Jurkat, Clone E6-1 (cell line): ENCODE measurements at places on chromosomes 7 and 10.
A peak's percentile ranks its signal among the peaks of the same experiment; 100 is the strongest.

DNA sequence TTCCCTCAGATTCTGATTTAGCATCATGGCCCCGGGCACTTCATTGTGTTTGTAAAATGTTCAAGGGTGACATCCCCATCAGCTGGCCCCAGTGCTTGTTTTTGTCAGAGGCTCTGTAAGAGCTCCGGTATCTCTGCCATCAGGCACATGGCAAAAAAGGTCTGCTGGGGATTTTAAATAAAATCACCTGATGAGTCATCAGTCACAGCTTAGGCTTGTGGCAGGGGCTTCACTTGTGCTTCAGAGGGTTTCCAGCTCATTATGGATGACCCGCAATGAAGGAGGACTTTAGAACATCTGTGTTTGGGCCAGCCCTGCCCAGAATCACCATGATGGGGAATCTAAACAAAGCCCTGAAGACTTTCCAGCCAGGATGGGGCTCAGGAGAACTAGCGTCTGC, 259.9 kb downstream of the ZEB1 start:
- DNase-seq: no peak

DNA sequence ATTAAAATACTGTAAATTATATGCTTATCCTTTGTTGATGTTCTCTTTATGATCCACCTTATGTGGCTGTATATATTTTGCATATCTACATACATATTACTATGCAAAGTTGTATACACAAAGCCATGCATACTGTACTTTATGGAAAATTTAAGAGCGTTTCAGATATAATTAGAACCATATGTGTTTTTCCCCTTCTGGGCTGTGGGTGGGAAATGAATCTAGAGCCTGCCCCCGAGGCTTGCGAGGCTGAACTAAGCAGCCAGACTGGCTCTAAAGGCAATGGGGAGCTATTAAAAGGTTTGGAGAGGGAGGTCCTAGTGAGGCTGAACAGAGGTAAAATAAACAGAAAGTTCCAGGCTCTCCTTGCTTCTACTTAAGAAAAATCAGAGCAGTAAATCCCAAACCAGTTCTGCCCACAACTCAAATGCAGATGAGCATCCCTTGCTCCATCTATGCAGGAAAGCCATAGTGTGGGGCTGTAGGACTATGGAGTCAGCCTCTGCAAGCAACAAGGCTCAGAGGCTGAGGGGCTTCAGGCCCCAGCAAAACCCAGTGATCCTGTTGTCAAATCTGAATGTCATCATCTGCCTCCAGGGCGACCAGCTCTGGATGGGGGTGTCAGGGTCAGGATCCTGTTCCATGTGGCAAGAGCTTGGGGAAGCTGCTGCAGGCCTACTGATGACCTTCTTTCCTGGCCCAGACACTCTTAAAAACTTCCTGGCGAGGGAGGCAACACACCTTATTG, 14.1 kb upstream of the DDIT4 start:
- DNase-seq: no peak

DNA sequence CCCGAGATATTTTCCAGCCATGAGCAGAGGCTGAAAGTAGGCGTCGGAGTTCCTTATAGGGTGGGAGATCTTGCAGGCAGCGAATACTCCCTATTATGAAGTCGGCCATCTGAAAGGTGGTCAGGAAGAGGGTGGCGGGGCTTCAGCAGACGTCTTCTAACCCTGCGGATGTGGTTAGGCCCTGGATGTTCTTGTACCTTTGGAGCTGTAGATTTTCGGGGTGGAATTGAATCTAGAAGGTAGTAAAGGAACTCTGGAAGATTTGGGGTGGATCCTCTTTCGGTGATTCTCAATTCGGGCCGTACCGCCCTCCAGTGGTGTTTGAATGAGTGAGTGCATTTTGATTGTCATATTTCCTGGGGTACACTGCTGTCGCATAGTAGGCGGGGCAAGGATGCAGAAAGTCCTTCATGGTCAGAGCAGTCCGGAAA, 635 bp downstream of the NUP205 start:
- DNase-seq: peak; percentile 75

DNA sequence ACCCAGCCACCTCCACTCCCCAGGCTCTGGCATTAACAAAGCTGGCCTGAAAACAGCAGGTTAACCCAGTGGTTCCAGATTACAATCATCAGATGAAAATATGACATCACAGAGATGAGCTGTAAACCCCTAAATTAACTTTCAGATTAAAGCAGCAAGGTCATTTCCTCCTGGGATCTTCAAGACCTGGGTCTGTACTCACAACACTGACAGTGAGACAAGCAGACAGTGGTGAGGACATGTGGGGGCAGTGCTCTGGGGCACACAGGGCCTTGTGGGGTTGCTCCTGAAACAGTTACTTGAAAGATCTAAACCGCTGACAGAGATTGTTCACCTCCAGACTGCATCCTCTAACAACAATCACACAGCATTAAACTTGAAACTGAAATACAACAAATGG, 134.1 kb downstream of the ZNF438 start:
- DNase-seq: peak; percentile 6

- DNase-seq: no peak
Observed at GRCh38 chr7:27171637-27172314, 2.3 kb downstream of the HOXA10 start.

DNA sequence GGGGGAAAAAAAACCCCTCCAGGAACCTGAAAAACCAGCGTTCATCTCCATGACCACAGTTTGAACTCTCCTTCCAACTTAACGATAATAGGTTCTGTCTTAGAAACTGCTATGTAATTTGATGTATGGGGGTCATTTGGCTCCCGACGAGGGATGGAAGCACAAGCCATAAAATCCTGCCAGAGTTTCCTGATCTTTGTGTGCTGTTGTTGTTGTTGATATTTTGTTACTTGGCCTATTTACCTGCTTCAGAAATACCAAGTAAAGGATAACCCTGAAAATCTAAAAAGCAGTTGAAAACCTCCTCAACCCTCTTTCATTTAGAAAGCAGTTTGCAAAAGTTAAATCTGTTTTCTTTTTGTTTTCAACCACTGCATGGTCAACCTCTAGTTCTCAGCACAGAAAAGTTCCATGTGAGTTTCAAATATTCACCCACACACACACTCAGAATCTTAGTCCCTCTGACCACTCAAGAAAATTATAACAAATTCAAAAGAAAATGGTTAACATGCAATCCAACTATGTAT, 9.3 kb upstream of the HOXA2 start:
- DNase-seq: no peak

- no peak for DNase-seq
Observed at GRCh38 chr7:67422601-67423000, 426.0 kb downstream of the TYW1 start.

GRCh38 chr7:29230871-29231345, 36.3 kb downstream of the CHN2 start:
- DNase-seq: no peak

- DNase-seq: no peak
Observed at GRCh38 chr10:60135020-60135419, 228.7 kb upstream of the CCDC6 start.

DNA sequence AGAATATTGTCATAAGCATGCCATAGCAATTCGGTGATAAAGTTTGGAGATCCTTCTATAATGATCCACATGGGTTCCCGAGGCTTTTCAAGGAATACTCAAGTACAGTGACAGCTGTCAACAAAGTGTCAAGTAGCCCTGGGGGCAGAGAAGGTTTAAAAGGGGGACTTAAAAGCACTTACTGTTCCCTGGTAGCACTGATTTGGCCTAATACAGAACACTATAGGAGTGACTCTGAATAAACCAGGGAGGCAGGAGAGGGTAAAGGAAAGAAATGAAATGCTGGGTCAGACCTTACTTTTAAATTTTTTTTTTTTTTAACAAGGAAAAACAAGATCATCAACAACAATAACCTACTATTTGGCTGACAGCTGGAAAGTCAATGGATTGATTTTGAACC, 20.1 kb downstream of the CHCHD3 start:
- no peak for DNase-seq

- no peak for DNase-seq
Observed at GRCh38 chr10:126349101-126349500, 39.2 kb downstream of the ADAM12 start.

- DNase-seq: no peak
Observed at GRCh38 chr7:72268090-72268489, 144.0 kb downstream of the CALN1 start.

- no peak for DNase-seq
Observed at GRCh38 chr10:49323171-49323895, 24.4 kb downstream of the C10orf71 start.
